ENCODE measurements at places on chromosomes 4 and X.

DNA sequence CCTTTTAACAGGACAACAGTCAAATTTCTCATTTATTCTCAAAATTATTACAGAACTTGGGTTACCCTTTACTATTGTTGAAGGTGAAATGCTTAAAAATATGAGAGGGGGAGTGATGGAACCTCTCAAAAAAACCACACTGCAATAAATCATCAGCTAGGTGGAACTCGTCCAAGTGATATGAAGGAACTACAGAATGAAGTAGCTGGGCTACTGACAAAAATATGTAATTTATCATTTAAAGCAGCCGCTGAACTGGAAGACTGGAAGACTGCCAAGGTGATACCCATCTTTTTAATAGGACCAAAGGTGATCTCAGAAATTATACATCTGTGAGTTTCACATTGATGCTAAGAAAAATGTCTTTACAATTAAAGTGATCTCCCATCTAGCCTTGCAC is 597.7 kb upstream of the TENM3 start:
- H3K27ac ChIP-seq: no peak overlapping the region
- H3K36me3 ChIP-seq: no peaks in the 10 kb centered on the region
- H3K4me1 ChIP-seq: peaks cover 4% of the 10 kb centered on the region
- peaks cover 2% of the 10 kb centered on the region for H3K27me3 ChIP-seq

DNA sequence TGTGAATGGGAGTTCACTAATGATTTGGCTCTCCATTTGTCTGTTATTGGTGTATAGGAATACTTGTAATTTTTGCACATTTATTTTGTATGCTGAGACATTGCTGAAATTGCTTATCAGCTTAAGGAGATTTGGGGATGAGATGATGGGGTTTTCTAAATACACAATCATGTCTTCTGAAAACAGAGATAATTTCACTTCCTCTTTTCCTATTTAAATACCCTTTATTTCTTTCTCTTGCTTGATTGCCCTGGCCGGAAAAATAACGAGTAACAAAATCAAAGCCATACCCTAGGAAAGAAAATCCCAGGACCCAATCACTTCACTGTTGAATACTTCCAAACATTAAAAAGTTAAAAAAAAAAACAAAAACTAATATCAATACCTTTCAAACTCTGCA is 67.7 kb upstream of the UGT2B4 start:
- H3K4me3 ChIP-seq: no peak overlapping the region
- H3K27ac ChIP-seq: no peak overlapping the region
- H3K36me3 ChIP-seq: no peaks in the 10 kb centered on the region
- DNase-seq: no peak
- no peaks in the 10 kb centered on the region for H3K4me1 ChIP-seq

GRCh38 chrX:18935893-18936292 is 48.0 kb downstream of the PHKA2 start:
- H3K27ac ChIP-seq: no peak overlapping the region
- no peak for DNase-seq
- peaks cover 7% of the 10 kb centered on the region for H3K36me3 ChIP-seq
- no peaks in the 10 kb centered on the region for H3K27me3 ChIP-seq
- no peaks in the 10 kb centered on the region for H3K4me1 ChIP-seq
- no peak overlapping the region for H3K4me3 ChIP-seq

DNA sequence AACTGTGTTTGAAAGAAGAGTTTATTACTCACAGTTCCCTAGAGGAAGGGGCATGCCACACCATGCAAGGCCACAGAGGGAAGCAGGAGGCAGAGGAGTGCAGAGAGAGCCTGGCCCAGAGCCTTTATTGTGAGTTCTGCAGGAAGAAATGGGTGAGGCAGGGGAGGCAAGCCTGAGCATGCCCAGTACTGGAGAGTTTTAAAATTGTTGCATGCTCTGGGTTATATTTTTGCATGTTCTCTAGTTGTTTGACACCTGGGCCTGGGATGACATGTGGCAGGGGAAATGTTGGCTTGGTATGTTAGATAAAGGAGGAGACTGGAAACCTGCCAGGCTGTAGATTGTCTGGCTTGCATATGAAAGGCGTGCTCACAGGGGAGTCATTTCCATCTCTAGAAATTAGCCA is 19.7 kb upstream of the CRMP1 start:
- DNase-seq: no peak
- peaks cover 21% of the 10 kb centered on the region for H3K4me1 ChIP-seq
- peaks cover 3% of the 10 kb centered on the region for H3K36me3 ChIP-seq
- H3K27ac ChIP-seq: no peak overlapping the region
- peaks cover 4% of the 10 kb centered on the region for H3K27me3 ChIP-seq
- H3K4me3 ChIP-seq: no peak overlapping the region

- H3K4me1 ChIP-seq: no peaks in the 10 kb centered on the region
- no peaks in the 10 kb centered on the region for H3K36me3 ChIP-seq
Observed at GRCh38 chrX:17183566-17183965, 191.4 kb upstream of the NHS start.

GRCh38 chr4:55758570-55758969 is 61.0 kb upstream of the EXOC1L start:
- no peaks in the 10 kb centered on the region for H3K36me3 ChIP-seq
- no peak overlapping the region for H3K27ac ChIP-seq
- peaks cover 4% of the 10 kb centered on the region for H3K27me3 ChIP-seq
- DNase-seq: no peak

DNA sequence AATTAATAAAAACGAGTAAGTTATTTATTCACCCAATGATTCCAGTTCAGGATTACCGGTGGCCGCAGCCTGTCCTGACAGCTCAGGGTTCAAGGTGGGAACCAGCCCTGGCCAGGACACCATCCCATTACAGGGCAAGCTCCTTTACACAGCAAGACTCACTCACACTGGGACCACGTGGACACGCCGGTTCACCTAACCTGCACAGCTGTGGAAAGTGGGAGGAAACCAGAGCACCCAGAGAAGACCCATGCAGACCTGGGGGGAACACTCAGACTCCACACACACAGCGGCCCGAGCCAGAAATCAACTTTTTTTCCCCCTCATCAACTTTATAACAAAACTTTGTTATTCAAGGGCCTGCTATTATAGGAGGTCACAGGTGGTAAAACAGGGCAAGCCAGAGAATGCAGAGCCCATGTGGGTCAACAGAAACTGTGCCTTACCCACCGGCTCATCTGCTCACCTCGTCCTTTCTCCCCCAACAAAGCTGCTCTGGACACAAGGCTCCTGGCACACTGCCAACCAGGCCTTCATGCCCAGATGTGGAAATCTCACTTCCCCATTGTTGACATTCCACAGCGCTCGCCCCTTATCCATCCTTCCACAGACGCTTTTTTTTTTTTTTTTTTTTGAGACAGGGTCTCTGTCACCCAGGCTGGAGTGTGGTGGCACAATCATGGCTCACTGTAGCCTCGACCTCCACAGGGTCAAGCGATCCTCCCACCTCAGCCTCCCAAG is 8.0 kb upstream of the ODAPH start:
- H3K36me3 ChIP-seq: no peaks in the 10 kb centered on the region
- H3K4me1 ChIP-seq: peaks cover 3% of the 10 kb centered on the region
- no peak overlapping the region for H3K4me3 ChIP-seq
- H3K27ac ChIP-seq: no peak overlapping the region
- H3K27me3 ChIP-seq: no peaks in the 10 kb centered on the region

DNA sequence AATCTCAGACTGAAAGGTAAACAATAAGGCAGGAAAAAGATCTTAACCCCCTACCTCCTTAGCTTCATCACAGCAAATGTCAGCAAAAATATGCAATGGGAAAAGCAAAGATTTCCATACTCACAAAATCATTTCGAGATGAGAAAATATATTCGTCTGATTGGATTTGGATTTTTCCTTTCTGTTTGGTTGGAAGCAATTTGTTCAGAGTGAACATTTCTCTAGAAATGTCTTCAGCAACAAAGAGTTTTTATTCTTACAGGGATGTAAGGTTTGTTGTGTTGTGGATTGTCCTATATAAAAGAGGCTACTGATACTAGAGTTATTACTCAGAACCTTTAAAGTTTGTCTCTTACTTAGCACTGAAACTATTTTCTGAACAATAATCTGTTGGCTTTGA is 23.8 kb downstream of the GRIA2 start:
- no peak overlapping the region for H3K4me3 ChIP-seq
- H3K27ac ChIP-seq: no peak overlapping the region
- peaks cover 3% of the 10 kb centered on the region for H3K4me1 ChIP-seq
- H3K27me3 ChIP-seq: no peaks in the 10 kb centered on the region
- no peak for DNase-seq

DNA sequence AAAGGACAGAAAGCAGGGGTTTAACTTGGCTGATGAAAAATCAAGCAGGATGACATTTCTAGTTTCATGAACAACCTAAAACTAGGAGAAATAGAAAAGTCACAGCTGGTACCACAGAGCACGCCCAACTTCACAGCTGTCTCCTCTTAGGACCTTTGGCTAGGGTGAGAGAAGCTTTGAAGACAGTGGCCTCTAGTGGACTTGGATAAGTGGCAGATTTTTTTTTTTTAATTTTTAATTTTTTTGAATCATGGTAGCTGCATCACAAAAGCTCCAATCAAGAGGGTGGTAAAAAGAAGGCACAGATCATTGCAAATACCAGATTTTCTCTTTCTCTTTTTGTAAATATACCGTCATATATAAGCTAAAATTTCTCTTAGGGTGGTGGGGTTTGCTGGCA is 20.2 kb upstream of the MAP3K15 start:
- H3K27me3 ChIP-seq: no peaks in the 10 kb centered on the region
- no peaks in the 10 kb centered on the region for H3K4me1 ChIP-seq
- peaks cover 10% of the 10 kb centered on the region for H3K36me3 ChIP-seq
- no peak overlapping the region for H3K27ac ChIP-seq
- no peak overlapping the region for H3K4me3 ChIP-seq

DNA sequence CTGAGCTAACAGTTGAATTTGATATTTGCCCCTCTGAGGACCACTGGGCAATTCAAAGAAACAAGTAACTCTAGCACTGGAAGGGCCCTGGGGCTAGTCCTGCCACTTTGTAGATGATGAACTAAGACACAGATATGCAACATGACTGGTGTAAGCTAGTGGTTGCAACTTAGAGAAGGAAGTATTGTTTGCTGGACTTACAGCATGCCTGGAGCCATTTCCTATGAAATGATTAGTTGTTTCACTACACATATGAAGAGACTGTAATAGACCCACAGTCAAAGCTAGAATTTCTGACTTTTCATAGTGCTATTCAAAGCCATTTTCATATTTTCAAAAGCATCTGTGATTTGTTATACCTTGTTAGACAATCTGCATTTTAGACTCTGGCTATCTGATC is 96.2 kb downstream of the TSPAN7 start:
- H3K4me1 ChIP-seq: no peaks in the 10 kb centered on the region
- no peak for DNase-seq
- no peaks in the 10 kb centered on the region for H3K27me3 ChIP-seq
- no peaks in the 10 kb centered on the region for H3K36me3 ChIP-seq
- no peak overlapping the region for H3K4me3 ChIP-seq
- H3K27ac ChIP-seq: no peak overlapping the region

- H3K4me1 ChIP-seq: peaks cover 26% of the 10 kb centered on the region
- DNase-seq: no peak
- peaks cover 10% of the 10 kb centered on the region for H3K27me3 ChIP-seq
- peaks cover 17% of the 10 kb centered on the region for H3K36me3 ChIP-seq
- peak overlapping the region; percentile 66 for H3K4me3 ChIP-seq
Observed at GRCh38 chr4:124708517-124709300, 3.8 kb downstream of the ANKRD50 start.

DNA sequence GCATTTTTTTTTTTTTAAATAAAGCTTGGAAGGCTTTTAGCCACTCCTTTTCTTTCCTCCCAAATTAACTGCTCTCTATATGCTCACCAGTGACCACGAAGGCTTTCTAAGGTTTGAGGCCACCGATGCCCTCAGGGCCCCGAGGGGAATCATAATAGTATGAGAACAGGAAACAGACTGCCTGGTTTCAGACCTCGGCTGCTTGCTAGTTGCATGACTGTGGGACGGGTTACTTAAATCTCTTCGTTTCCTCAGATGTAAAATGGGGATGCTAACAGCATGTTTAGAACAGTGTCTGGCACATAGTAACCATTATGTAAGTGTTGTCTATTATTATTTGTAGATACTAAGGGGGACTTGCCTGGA is 3.6 kb downstream of the LINC00632 start:
- no peak for DNase-seq
- H3K27ac ChIP-seq: no peak overlapping the region
- H3K36me3 ChIP-seq: no peaks in the 10 kb centered on the region
- H3K4me1 ChIP-seq: no peaks in the 10 kb centered on the region
- H3K27me3 ChIP-seq: peaks cover 2% of the 10 kb centered on the region

DNA sequence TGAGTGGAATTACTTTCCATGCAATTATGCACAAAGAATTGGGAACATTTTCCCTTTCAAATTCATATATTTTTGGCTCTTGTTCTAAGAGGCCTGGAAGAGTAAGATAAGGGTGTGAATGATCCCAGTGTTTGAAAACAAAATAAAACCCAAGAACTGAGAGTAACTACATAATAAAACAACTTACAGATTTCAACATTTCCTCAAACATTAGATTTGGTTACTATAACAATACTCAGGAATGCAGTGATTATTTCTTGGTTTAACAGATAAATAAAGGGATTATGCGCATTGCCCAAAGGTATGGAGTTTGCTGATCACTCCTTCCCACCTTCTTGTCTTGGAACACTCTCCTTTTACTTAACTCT is 292.5 kb downstream of the CAMK2D start:
- DNase-seq: no peak
- H3K27ac ChIP-seq: no peak overlapping the region
- no peaks in the 10 kb centered on the region for H3K4me1 ChIP-seq
- H3K4me3 ChIP-seq: no peak overlapping the region

DNA sequence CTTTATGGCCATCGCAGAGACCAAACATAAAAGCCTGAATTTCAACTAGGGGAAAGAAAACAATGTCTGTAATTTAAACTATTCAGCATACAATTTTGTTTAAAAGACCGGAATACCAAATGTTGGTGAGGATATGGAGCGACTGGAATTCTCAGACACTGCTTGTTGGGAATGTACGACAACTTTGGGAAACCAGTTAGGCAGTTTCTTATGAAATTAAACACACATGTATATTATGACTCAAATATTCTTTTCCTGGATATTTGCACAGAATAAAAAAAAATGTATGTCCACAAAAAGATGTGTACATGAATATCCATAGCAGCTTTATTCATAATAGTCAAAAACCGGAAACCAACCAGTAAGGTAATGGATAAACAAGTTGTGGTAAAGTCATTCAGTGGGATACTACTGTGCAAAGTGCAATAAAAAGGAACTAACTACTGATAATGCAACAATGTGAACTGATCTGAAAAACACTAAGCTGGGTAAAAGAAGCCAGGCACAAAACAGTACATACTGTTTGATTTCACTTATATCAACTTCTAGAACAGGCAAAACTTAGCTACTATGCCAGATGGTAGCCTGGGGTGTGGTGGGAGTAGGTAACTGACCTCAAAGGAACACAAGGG is 152.7 kb upstream of the FTHL17 start:
- H3K36me3 ChIP-seq: no peaks in the 10 kb centered on the region
- no peak for DNase-seq
- H3K4me1 ChIP-seq: no peaks in the 10 kb centered on the region
- no peak overlapping the region for H3K27ac ChIP-seq
- no peaks in the 10 kb centered on the region for H3K27me3 ChIP-seq

DNA sequence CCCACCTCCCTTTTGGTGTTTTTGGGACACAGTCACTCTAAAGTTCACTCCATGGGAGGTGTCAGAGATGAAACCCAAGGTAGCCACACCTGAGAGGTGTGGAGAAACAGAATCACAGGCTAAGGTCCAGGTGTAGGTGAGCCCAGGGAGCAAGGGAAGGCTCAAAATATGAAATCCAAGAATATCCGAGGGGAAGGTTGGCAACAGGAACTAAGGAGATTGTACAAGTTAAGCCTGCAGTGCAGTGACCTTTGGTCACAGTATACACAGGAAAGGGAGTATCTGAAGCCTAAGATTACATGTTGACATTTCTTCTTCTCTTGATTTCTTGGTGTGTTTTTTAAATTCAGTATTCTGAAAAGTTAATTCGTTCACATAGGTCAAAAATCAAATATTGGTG is 46.5 kb downstream of the PHF8 start:
- H3K36me3 ChIP-seq: peaks cover 30% of the 10 kb centered on the region
- H3K4me3 ChIP-seq: no peak overlapping the region
- no peaks in the 10 kb centered on the region for H3K4me1 ChIP-seq
